ENCODE measurements at places on chromosomes 13 and 19.
A peak's percentile ranks its signal among the peaks of the same experiment; 100 is the strongest.

GRCh38 chr13:81487151-81487550 lies 1146.2 kb upstream of the SPRY2 start:
- DNase-seq: no peak

DNA sequence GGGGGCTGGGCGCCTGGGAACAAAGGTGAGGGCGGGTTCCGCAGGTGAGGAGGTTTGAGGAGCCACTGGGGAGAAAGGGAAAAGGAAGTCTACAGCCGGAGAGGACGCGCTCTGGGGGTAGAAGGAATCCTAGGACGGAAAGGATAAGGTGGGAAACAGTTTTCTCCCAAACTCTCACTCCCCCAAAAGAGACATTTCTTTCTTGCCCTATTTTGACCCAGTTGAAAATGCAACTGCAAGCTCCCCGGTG lies 651 bp upstream of the POLR1D start:
- no peak for DNase-seq

DNA sequence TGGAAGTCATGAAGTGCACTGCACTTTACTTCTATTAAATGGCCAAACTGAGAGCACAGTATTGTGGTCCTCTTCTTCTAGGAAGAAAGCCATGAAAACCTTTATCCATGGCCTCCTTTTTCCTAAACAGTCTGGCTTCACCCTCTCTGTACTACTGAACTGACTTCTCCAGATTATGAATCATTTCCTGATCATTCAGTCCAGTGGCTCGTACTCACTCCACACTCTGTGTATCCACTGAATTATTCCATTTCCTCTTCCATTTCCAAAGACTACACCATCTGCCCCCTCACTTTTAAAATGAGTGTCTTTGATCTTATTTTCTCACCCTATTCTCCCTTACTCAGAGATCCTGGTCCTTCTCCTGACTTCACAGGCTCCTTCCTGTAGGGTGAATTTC lies 29.7 kb upstream of the FREM2 start:
- no peak for DNase-seq

DNA sequence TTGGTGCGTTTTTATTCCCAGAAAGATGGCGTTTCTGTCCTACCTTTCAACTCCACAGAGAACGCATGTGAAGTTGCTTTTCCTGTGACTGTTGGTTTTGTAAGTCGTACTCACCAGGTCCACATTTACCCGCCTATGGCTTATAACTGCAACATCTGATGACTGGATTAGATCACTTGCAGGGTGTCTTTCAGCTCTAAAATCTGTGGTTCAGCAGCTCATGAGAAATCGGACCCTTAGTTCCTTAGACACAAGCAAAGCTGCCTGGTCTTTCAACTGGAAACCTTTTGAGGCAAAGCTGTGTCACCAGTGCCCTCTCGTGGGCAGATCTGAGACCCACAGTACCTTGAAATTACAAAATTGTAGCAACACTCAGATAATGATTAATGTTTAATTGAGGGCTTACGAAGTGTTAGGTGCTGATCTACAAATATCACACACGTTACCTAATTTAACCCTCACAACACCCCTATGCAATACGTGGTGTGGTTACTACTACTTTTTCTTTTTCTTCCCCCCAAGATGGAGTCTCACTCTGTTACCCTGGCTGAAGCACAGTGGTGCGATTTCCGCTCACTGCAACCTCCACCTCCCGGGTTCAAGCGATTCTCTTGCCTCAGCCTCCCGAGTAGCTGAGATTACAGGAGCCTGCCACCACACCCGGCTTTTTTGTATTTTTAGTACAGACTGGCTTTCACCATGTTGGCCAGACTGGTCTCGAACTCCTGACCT lies 65.4 kb downstream of the RUBCNL start:
- DNase-seq: peak; percentile 69

DNA sequence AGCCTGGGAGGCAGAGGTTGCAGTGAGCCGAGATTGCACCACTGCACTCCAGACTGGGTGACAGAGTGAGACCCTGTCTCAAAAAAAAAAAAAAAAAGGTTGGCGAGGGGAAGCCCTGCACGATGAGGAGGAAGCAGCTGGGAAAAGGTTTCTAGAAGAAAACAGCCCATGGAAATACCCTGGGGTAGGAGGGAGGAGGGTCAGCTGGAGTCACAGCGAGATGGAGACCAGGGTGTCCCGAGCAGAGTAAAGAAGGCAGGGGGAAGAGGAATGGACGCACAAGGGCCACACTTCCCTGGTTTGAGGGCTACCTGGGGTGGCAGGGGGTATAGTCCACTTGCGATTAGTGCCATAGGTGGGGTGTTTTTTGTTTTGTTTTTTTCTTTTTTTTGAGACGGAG lies 6.4 kb downstream of the KANK3 start:
- no peak for DNase-seq

DNA sequence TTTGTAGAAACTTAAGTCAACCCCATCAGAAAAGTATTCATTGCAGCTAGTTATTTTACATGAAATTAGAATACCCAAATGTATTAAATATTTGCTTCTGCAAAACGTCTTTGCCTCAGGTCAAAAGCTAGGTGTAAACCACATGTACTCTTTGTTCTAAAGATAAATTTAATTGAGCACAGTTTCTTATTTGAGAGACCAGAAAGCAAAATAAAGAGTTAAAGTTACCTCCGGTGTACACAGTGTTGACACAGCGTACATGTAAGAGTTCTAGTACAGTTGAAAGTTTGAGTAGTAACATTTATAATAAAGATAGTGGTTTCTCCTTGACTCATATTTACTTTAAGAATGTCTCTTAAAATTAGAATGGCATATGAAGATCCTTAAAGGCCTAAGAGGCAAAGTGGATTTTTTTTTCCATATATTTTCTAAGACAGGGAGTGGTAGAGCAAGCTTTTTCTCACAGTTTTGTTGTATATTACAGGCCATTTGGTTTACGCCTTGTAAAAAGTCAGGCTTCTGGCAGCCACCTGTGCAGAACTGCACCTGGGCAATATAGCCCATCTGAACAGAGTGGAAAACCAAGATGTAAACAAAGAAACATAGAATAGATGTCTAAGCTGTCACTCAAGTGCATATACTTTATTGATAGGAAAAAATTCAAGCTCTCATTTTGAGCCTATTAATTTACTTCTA lies 2.9 kb downstream of the LRCH1 start:
- no peak for DNase-seq

DNA sequence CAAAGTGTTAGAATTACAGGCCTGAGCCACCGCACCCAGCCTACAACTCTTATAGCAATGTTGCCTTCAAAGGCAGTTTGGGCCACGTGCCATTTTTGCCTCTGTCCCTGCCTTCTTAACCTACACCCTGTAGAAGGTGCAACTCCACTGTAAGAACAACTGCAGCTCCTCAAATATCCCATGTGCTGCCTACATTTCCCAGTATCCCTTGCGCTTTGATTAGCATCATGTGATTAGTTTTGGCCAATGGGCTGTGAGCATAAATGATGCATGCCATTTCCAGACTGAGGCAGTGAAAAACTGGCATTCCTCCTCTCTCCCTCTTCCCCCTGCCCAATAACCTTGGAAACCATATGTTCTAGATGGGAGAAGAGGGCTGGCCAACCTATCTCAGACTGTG lies 75.2 kb upstream of the MRI1 start:
- no peak for DNase-seq

GRCh38 chr19:36031308-36031707 lies 1.4 kb downstream of the CLIP3 start:
- DNase-seq: no peak

All from CD4-positive, alpha-beta T cell (primary cell).